ENCODE measurements at places on chromosomes 3 and 15.

GRCh38 chr15:63447017-63447676 lies 57.2 kb upstream of the USP3 start:
- DNase-seq, result no peak

GRCh38 chr3:140695361-140696061 lies 17.6 kb downstream of the TRIM42 start:
- DNase-seq, result peak; percentile 7

- no peak for DNase-seq
Measured at GRCh38 chr3:10623578-10624275, 118.3 kb upstream of the ATP2B2 start.

DNA sequence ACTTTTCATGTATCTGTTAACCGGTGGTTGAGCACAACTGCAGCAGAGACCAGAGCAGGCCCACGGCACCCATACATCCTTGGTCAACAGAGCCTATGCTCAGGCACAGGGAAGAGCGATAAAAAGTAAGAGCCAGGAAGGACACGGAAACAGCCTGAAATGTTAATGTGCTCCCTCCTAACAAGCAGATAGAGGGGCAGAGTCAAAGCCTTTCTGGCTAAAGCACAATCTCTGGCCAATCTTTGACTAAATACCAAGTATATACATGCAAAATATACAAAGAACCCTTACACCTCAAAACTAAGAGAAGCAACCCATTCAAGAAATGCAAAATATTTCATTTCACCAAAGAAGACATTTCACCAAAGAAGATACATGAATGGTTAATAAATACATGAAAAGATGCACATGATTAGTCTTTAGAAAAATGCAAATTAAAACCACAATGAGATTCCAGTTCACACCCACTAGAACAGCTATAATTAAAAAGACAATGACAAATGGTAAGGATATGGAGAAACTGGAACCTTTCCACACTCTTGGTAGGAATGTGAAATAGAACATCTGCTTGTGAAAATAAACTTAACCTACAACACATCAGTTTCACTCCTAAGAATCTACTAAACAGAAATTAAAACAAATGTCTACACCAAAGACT lies 88.0 kb downstream of the OSBPL10 start:
- DNase-seq, result no peak

DNA sequence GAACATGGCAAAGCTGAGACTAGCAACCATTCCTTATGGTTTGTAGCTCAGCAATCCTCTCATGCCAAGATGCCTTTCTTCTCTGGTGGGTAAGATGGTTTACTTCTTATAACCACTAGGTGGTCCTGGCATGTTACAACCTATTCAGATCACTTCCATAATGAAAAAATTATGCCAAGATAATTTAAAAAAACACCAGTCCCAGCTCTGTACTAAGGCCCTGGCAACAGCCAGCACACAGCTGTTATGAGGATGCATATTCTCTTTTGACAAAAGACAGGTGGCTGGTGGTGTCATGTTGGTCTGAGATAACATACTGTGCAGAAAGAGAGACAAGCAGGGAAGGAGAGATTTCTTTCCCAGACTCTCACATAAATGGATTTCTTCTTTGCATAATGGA lies 65.7 kb upstream of the FRMD4B start:
- no peak for DNase-seq

- DNase-seq, result no peak
Measured at GRCh38 chr3:106675451-106675850, 701.8 kb upstream of the CCDC54 start.

- peak; percentile 16 for DNase-seq
Measured at GRCh38 chr15:90259524-90259923, 5.9 kb upstream of the NGRN start.

GRCh38 chr15:33377204-33377603 lies 66.4 kb downstream of the RYR3 start:
- DNase-seq, result no peak

DNA sequence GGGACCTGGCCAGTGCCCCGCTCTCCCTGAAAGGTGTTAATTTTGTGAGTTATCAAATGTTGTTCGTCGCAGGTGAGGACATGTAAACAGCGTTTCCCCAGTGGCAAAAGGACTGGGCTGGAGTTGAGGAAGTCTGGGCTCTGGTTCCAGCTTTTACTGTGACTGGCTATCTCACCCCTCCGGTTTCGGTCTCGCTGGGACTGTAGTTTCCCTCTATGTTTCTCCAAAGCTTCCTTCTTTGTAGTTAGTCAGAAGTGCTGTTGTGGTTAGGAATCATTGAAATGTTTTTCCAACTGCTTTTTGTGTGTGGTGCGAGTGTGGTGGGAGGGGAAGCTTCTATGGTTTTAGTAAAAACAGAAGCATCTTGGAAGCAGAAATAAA lies 990 bp upstream of the CLDN1 start:
- DNase-seq, result no peak

DNA sequence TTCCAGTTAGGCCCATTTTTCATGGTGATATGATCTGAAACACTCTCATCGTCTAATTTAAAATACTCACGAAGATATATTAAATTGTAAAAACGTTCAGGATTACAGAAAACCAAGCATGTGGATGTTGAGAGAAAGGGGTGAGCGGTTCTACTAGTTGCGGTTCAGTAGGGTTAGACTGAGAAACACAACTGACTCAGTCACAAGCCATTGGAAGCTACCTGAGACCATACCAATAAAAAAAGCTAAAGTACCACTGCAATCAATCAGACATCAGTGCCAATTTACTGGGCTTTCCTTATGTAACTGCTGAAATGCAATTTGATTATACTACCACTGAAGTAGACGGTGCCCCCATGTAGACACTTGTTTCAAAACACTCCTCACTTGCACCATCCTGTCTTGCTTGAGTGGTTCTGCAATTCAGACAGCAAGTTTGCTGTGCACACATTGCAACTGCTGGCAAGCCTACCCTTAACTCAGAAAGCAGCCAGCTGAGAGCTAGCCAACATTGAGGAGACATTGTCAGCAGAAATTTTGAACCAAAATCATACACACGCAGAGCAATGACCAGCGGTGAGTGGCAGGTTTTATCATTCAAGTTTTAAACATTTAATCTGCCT lies 368.7 kb upstream of the ARHGEF26 start:
- DNase-seq, result peak; percentile 64

DNA sequence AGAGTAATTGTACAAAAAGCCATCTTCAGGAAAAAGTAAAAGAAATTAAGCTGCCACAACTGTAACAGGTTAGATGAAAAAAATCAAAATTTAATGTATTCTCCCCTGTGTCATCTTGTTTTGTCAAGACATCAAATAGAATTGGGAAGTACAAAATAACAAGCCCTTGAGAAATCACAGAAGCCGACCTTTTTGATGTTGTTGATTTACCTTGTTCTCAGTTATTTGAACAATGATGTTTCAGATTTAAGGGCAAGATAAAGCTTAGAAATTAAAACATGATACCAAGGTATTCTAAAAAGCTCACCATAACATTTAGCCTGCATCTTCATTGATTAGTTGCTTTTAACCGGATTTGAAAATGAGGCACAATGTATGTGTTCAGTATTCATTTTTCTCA lies 523.0 kb downstream of the FOXP1 start:
- DNase-seq, result no peak

DNA sequence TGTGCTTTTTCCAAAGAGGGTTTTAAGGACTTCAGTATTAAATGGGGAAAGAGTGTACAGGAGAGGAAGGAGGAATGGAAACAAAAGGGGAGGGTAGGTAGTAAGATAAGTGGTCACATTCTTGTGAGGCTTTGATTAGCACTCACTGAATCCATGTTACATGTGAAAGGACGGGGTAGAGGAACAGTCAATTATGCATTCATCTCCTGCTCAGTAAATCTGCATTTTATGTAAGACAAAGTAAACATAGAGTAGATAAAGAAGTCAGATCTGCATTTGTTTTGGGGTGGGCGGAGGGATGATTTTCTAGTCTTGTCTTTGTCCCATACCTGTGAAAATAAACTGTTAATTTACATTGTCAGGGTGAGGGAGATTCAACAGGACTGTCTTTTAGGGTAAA lies 50.8 kb downstream of the SACM1L start:
- no peak for DNase-seq

- no peak for DNase-seq
Measured at GRCh38 chr3:157672061-157672460, 168.8 kb upstream of the VEPH1 start.

GRCh38 chr15:63231206-63231605 lies 41.8 kb downstream of the RAB8B start:
- no peak for DNase-seq

DNA sequence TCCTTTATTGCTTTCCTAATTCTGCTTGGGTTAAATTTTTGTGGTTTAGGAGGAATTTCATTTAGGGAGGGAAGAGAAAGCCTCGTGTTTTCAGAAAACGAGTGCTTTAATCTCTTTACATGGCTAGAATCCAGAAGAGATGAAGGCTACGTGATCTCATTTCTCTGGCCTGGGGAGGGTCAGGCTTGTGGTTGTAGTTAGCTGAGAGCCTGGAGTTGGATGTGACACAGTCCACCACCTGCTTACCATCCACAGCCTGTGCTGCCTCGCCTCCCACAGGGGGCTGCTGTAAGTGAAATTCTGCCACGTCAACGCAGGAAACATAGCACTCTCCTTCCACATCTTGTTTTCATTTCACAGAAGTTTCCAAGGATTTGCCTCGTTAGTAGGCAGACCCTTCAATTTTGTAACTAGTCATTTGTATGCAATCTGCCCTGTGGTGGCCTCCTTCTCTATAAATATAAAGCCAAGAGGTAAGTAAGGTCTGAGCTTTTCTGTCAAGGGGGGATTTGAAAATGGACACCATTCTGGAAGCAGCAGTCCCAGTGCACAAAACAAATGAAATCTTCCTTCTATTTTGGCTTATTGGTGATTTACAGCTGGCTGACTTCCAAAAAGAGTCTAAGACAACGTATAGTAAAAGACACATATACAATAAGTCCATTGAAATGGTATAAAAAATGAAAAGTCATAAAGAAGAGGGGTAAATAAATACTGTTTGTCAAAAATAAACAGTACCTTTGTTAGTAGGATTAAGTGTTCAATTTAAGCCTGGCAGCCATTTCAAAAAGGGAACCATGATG lies 3.4 kb downstream of the GXYLT2 start:
- peak; percentile 98 for DNase-seq

GRCh38 chr3:57709559-57709958 lies 16.7 kb upstream of the DENND6A start:
- no peak for DNase-seq
